Bronchial epithelial cell (primary cell): ENCODE measurements at places on chromosomes 1 and 21. TPM values are rescaled to one million over a fixed set of nuclear protein-coding genes. Genes with fewer than 3 reads are reported as not detected.

The CACNA1E gene
- under 0.01 TPM in 1 of 2 replicates, not detected in the other for total RNA-seq

The C1orf226 gene
- 0.26 TPM in 2 replicates for total RNA-seq

The TMEM269 gene
- under 0.01 TPM in 2 replicates for total RNA-seq

The SMCP gene
- not detected in 2 replicates for total RNA-seq

The CNTN2 gene
- under 0.01 TPM in 1 of 2 replicates, not detected in the other for total RNA-seq

The CD53 gene
- total RNA-seq, result not detected in 2 replicates

The FRRS1 gene
- 23.4 and 28.3 TPM in 2 replicates for total RNA-seq

The NBPF3 gene
- total RNA-seq, result 6.8 and 18.6 TPM in 2 replicates

The OR2T35 gene
- not detected in 2 replicates for total RNA-seq

The MOB3C gene
- total RNA-seq, result 7.8 and 8.4 TPM in 2 replicates

The OR2G6 gene
- not detected in 2 replicates for total RNA-seq
